Lung (tissue), 17 donors: ENCODE measurements at places on chromosomes 1 and 21.

GRCh38 chr1:173581383-173582079, 21.3 kb downstream of the SLC9C2 start:
- no peak overlapping the region for H3K27ac ChIP-seq
- no peaks in the 10 kb centered on the region for H3K36me3 ChIP-seq
- H3K4me3 ChIP-seq: no peak overlapping the region
- H3K4me1 ChIP-seq: no peaks in the 10 kb centered on the region
- no peak for DNase-seq
- no peaks in the 10 kb centered on the region for H3K27me3 ChIP-seq

- H3K27ac ChIP-seq: peak overlapping the region; percentile 65
- DNase-seq: peak; percentile 83
- H3K36me3 ChIP-seq: no peaks in the 10 kb centered on the region
- no peak overlapping the region for H3K4me3 ChIP-seq
- H3K27me3 ChIP-seq: no peaks in the 10 kb centered on the region
- no peaks in the 10 kb centered on the region for H3K4me1 ChIP-seq
These were observed 10.1 kb downstream of the CFAP45 start for GRCh38 chr1:159889821-159890252.

- H3K4me3 ChIP-seq: no peak overlapping the region
- H3K27me3 ChIP-seq: no peaks in the 10 kb centered on the region
- H3K4me1 ChIP-seq: no peaks in the 10 kb centered on the region
- DNase-seq: no peak
- H3K36me3 ChIP-seq: no peaks in the 10 kb centered on the region
These were observed 72.5 kb downstream of the NTMT2 start for GRCh38 chr1:170218257-170218650.

GRCh38 chr1:112727716-112728115, 12.6 kb upstream of the PPM1J start:
- DNase-seq: no peak
- H3K27me3 ChIP-seq: no peaks in the 10 kb centered on the region
- H3K4me3 ChIP-seq: no peak overlapping the region
- no peak overlapping the region for H3K27ac ChIP-seq
- no peaks in the 10 kb centered on the region for H3K36me3 ChIP-seq

GRCh38 chr1:206449565-206449964, 20.7 kb upstream of the IKBKE start:
- H3K4me1 ChIP-seq: no peaks in the 10 kb centered on the region
- H3K36me3 ChIP-seq: peaks cover 23% of the 10 kb centered on the region
- no peak overlapping the region for H3K4me3 ChIP-seq
- H3K27ac ChIP-seq: no peak overlapping the region
- H3K27me3 ChIP-seq: no peaks in the 10 kb centered on the region
- DNase-seq: no peak

GRCh38 chr1:186330758-186331157, 44.3 kb downstream of the TPR start:
- H3K36me3 ChIP-seq: peaks cover 40% of the 10 kb centered on the region
- no peaks in the 10 kb centered on the region for H3K4me1 ChIP-seq
- H3K27ac ChIP-seq: no peak overlapping the region
- no peak overlapping the region for H3K4me3 ChIP-seq
- H3K27me3 ChIP-seq: no peaks in the 10 kb centered on the region

DNA sequence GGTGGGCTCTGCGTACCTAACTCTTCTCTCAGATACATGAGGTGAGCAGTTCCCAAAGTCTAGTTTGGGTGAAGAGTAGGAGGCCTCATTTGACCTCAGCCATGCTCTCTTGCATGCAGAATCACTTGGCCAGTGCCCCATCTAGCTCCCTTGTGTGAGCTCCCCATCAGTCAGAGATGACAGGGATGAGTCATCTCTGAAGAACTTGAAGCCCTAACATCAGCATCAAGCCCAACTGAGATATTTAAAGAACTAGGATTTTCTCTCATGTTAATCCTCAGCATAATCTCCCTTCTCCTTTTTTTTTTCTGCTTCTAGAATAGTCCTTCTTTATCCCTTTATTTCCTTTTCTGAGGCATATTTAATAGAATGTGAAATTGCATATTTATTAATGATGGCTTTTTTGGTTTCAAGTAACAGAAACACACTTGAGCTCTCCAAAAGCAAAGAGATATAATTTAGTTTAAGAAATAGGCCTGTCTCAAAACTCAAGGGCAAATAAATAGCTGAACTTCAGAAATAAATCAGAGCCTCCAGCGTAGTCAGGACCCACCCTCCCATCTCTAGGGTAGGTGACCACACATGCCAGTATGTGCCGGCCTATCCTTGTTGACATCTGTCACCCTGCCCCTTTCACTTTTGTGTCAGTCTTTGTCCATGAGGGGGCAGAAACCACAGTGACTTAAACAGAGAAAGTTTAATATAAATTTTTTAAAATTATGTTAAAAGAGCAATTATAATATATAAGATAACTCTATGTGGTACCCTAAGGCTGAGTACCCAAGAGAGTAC, 112.3 kb downstream of the TSEN15 start:
- H3K4me3 ChIP-seq: no peak overlapping the region
- H3K27me3 ChIP-seq: no peaks in the 10 kb centered on the region
- H3K36me3 ChIP-seq: no peaks in the 10 kb centered on the region
- no peak for DNase-seq
- no peak overlapping the region for H3K27ac ChIP-seq

GRCh38 chr1:56438901-56439551, 140.3 kb downstream of the PLPP3 start:
- peak overlapping the region; percentile 56 for H3K27ac ChIP-seq
- DNase-seq: no peak
- peaks cover 31% of the 10 kb centered on the region for H3K4me1 ChIP-seq
- H3K36me3 ChIP-seq: no peaks in the 10 kb centered on the region
- H3K4me3 ChIP-seq: no peak overlapping the region

DNA sequence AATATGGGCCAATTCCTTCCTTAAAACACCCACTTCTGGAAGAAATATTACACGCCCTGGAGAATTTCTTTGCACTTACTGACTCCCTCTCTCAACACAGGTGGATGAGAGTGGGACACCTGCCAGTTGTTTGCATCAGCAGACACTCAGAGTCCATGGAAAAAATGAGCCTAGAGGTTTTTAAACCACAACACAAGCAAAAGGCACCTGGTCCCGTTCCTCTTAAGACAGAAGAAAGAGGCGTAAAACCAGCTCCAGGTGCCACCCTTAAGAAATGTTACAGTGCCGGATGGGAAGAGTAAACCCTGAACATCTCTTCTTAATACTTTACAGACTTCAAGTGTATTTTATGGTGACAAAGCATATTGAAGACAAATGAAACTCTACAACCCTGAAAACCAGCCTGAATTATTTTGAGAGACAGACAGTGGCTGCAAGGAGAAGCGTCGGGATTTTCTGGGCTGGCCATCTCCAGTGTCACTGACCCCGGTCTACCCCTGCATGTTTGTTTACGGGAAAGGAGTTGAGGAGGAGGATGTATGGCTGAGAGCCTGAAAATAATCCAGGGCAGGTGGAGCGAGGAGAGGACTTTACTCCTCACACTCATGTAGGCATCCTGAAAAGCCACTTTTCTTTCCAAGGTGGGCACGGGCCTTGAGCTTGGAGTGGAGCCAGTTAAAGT, 7.8 kb upstream of the RIPK4 start:
- no peak overlapping the region for H3K27ac ChIP-seq
- H3K4me3 ChIP-seq: no peak overlapping the region
- peaks cover 3% of the 10 kb centered on the region for H3K4me1 ChIP-seq
- DNase-seq: no peak
- peaks cover 53% of the 10 kb centered on the region for H3K27me3 ChIP-seq
- no peaks in the 10 kb centered on the region for H3K36me3 ChIP-seq

- H3K4me3 ChIP-seq: no peak overlapping the region
- peak; percentile 45 for DNase-seq
- H3K4me1 ChIP-seq: peaks cover 8% of the 10 kb centered on the region
These were observed 140.2 kb upstream of the FGGY start for GRCh38 chr1:59156526-59157199.

DNA sequence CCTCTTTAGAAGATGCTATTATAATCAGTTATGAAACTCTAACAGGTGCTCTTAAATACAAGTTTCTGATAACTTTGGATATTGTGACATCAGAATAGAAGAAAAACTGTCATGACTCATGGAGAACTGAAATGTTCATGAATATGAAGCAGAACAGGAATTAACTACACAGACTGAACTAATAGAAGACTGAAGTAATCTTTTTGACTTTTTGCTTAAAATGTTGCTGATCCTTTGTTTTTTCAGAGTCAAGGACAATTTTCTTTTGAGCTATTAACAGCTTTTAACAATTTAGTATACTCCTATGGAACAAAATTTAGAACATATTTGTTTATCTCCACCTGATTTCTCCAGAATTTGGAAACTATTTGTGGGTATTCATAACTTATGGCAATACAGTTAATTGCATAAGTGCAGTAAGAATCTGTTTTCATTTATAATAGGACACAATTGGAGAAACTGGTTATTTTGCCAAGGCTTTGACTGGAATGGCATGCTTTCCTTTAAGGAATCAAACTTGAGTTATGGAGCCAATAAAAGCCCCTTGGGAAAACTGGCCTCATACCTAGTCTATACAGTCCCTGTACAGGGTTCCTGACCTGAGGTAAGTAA, 18.7 kb upstream of the PLA2G5 start:
- H3K27ac ChIP-seq: no peak overlapping the region
- no peaks in the 10 kb centered on the region for H3K36me3 ChIP-seq
- H3K27me3 ChIP-seq: peaks cover 2% of the 10 kb centered on the region
- no peak for DNase-seq
- H3K4me3 ChIP-seq: no peak overlapping the region

DNA sequence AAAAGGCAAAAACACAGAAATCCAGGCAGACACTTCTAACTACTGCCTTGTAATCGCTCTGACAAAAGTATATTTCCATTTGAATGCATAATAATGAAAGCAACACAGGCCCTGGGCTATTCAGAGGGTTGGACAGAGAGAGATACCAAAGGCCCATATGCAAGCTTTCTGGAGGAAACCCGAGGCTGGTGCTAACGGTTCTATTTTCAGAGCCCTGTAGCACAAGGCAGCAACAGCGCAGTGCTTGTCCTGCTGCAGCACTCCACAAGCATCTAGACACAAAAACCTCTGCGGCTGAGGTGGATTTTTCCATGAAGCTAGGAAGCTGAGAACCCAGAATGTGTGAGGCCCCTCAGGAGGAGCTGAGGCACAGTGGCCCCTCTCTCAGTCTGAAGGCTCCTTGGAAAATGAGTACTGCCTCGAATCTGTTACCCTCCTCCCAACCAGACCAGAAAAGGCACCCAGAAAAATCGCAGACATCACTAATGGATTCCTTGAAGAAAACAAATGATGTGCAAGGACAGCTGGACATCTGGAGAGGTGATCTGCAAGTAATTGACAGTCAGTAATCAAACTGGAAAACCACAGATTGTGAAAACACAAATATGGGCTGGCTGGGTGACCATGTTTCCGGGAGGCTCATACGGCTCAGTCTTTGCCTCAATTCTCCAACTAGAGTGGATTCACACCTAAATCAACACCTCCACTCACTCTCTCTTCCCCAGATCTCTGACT, 54.0 kb downstream of the COLGALT2 start:
- no peak for DNase-seq
- H3K4me1 ChIP-seq: peaks cover 2% of the 10 kb centered on the region
- H3K4me3 ChIP-seq: no peak overlapping the region
- no peaks in the 10 kb centered on the region for H3K36me3 ChIP-seq
- H3K27ac ChIP-seq: no peak overlapping the region

- no peak overlapping the region for H3K4me3 ChIP-seq
- no peak for DNase-seq
- H3K27ac ChIP-seq: no peak overlapping the region
- H3K4me1 ChIP-seq: peaks cover 25% of the 10 kb centered on the region
These were observed 146.7 kb downstream of the PSMG1 start for GRCh38 chr21:39036581-39036980.

- no peak for DNase-seq
- no peaks in the 10 kb centered on the region for H3K4me1 ChIP-seq
- H3K27ac ChIP-seq: no peak overlapping the region
- H3K36me3 ChIP-seq: no peaks in the 10 kb centered on the region
- H3K27me3 ChIP-seq: no peaks in the 10 kb centered on the region
- H3K4me3 ChIP-seq: no peak overlapping the region
These were observed 137.8 kb downstream of the HIVEP3 start for GRCh38 chr1:41780916-41781315.

- H3K4me1 ChIP-seq: peaks cover 18% of the 10 kb centered on the region
- H3K36me3 ChIP-seq: peaks cover 4% of the 10 kb centered on the region
- H3K4me3 ChIP-seq: no peak overlapping the region
- peak; percentile 67 for DNase-seq
- no peak overlapping the region for H3K27ac ChIP-seq
These were observed 21.8 kb downstream of the RXRG start for GRCh38 chr1:165423136-165423535.

DNA sequence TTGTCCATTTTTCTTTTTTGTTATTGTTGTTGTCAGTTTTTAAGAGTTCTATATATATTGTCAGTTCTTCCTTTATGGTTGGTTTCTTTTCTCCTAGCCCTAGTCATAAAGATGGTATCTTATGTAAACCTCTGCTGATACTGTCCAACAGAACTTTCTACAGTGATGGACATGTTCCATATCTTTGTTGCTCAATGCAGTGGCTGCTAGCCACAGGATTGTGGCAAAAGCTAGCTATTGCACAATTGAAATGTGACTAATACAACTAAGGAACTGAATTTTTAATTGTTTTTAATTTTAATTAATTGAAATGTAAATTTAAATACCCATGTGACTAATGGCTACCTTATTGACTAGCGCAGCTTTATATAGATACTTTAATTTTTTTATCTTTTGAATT, 411.8 kb upstream of the PTBP2 start:
- no peaks in the 10 kb centered on the region for H3K36me3 ChIP-seq
- H3K27ac ChIP-seq: no peak overlapping the region
- H3K4me1 ChIP-seq: no peaks in the 10 kb centered on the region
- no peak for DNase-seq
- H3K4me3 ChIP-seq: no peak overlapping the region

GRCh38 chr1:162236201-162236600, 140.5 kb downstream of the SPATA46 start:
- H3K27ac ChIP-seq: no peak overlapping the region
- H3K4me1 ChIP-seq: peaks cover 11% of the 10 kb centered on the region
- no peaks in the 10 kb centered on the region for H3K36me3 ChIP-seq
- H3K27me3 ChIP-seq: no peaks in the 10 kb centered on the region

- no peaks in the 10 kb centered on the region for H3K4me1 ChIP-seq
- H3K27ac ChIP-seq: peak overlapping the region; percentile 97
- no peak overlapping the region for H3K4me3 ChIP-seq
- peaks cover 10% of the 10 kb centered on the region for H3K36me3 ChIP-seq
- no peaks in the 10 kb centered on the region for H3K27me3 ChIP-seq
These were observed 52.7 kb upstream of the WASF2 start for GRCh38 chr1:27542463-27543273.

GRCh38 chr1:27967106-27967883, 7.5 kb downstream of the XKR8 start:
- DNase-seq: no peak
- no peaks in the 10 kb centered on the region for H3K27me3 ChIP-seq
- no peak overlapping the region for H3K4me3 ChIP-seq
- H3K4me1 ChIP-seq: peaks cover 6% of the 10 kb centered on the region

- peaks cover 31% of the 10 kb centered on the region for H3K4me1 ChIP-seq
- H3K27ac ChIP-seq: peak overlapping the region; percentile 96
These were observed 13.1 kb downstream of the IL6R start for GRCh38 chr1:154418062-154418921.

GRCh38 chr1:10155087-10155712, 55.2 kb upstream of the KIF1B start:
- peak overlapping the region; percentile 91 for H3K27ac ChIP-seq
- peaks cover 16% of the 10 kb centered on the region for H3K36me3 ChIP-seq

GRCh38 chr1:218374401-218375353, 29.5 kb downstream of the TGFB2 start:
- H3K27ac ChIP-seq: peak overlapping the region; percentile 28
- DNase-seq: no peak
- H3K4me3 ChIP-seq: no peak overlapping the region
- peaks cover 42% of the 10 kb centered on the region for H3K4me1 ChIP-seq
